ENCODE measurements at places on chromosomes 12 and 14.

DNA sequence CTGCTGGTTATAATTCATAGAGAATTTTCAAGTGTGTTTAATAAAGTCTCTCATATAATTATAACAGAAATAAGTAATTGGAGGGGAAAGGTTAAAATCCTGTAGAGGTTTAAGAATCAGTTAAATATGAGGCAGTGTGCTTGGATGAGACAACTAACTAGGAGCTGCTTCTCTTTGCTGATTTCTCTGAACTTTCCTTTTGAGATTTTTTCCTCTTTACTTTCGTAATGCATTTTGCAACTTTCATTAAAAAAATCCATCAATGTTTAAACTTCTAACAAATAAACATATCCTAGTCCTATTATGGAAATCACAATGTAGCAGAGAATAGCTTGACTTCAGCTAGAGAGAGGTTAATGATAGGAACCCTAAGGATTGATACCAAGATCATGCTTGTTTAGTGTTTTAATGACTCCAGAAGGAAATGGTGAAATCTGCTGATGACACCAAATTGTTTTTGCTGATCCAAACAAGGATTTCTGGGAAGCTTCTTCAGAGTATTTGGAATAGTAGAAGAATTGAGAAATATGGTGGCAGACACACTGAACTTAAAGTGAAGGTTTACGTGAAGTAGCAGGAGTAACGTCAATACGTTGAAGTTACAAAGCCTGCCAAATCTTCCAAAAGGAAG is 122.6 kb downstream of the RAD51B start:
- DNase-seq = no peak

DNA sequence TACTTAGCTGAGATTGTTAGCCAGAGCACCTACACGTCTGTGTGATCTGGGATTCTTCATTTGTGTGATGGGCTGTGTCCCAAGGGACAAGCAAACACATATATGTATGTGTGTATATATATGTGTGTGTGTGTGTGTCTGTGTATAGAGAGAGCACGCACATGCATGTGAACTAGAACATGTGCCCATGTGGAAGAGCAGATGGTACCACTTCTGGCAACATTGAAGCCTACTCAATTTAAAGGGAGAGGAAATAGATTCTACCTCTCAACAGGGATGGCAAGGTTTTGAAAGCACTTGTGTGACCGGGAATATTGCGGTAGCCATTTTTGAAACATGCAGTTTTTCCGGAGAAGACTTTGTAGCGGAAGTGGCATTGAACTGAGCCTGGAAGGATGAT is 1.4 kb downstream of the TOMM20L start:
- DNase-seq = no peak

GRCh38 chr14:29735459-29735858 is 192.2 kb downstream of the PRKD1 start:
- DNase-seq = no peak

DNA sequence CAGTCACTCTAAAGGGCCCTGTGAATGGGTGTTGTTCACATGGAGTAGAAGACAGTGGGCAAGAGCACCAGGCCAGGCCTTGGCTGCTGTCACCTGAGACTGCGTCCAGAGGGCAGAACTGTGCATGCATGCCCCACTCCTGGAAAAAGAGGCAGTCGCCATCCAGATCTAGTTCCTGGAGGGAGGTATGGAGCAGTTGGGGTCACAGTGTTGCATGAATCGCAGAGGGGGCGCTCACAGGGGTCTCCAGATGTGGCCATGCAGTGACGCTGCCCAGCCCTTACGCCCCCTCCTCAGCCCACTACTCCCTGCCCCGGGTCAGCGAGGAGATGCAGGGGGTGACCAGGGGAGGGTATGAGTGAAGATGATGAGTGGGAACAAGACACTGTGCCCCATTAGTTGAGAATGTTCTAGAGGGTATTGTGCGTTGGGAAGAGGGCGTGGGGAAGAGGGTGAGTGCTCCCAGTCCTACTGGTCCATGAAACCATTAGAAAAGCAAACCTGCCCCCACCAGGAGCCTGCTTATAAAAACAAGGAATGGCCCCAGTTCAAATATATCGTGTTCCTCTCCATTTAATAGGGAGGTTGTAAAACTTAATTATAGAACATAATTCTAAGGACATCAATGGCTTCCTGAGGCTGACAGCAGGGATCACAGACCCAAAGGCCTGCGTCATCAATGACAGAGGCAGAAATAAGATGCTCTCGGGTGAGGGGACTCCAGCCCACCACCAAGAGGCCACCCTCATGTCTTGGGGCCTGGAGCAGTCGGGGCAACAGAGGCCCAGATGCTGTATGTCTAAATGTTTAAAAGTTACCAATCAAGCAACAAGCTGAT is 32.2 kb upstream of the BCL7A start:
- no peak for DNase-seq

- no peak for DNase-seq
These were observed 61.9 kb upstream of the MAX start for GRCh38 chr14:65164068-65164824.

- DNase-seq = no peak
These were observed 2.9 kb upstream of the GLT1D1 start for GRCh38 chr12:128850400-128850799.

DNA sequence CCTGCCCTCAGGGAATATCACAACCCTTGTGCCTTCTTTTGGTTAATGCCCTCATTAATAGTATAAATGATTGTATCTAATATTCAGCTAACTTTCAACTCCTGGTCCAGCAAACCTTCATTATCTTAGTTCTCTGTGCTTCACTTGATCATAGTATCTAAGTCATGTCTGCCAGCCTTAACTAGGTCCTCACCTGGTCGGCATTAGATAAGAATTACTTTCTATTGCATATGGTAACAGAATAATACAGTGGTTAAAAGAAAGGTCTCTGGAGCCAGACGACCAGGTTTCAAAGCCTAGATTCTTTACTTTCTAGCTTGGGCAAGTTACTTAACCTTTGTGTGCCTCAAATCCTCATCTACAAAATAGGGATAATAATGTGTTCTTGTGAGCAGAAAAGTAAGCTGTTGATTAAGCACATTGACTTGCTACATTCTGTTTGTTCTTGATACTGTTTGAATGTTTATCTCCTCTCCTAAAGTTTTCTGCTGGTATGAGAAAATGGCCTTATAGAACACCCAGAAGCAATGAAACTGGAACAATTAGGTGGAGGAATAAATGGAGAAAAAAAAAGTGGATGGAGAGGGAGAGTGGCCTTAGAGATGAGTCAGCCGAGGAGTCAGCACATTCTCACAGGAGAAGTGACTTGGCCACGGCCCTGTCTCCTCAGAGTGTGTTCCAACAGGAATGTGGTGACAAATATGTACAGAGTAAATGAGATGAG is 176.1 kb downstream of the SLC25A21 start:
- no peak for DNase-seq

- DNase-seq = no peak
These were observed 87.9 kb upstream of the MDGA2 start for GRCh38 chr14:47763188-47763854.

- no peak for DNase-seq
These were observed 41.7 kb downstream of the LARP4 start for GRCh38 chr12:50442178-50442908.

- no peak for DNase-seq
These were observed 1302.3 kb downstream of the FSCB start for GRCh38 chr14:43204816-43205215.

- DNase-seq = no peak
These were observed 28.7 kb upstream of the REP15 start for GRCh38 chr12:27667540-27667939.

DNA sequence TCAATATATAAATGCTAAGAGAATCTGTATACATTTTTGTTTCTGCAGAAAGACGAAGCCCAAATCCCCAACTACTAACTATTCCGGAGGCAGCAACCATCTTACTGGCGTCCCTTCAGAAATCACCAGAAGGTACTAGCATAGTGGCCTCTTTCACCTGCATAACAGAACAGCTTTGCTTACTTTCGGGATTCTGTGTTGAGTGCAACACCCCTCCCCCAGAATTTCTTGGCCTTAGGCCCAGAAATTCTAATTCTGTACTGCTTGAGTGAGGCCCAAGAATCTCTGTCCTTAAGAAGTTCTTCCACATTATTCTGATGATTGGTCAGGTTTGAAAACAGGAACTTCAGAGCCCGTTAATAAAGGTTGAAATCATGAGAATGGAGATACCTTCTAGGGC is 2.9 kb downstream of the SPX start:
- DNase-seq = no peak

GRCh38 chr14:22428700-22429291 is 160.2 kb downstream of the DAD1 start:
- DNase-seq = no peak

DNA sequence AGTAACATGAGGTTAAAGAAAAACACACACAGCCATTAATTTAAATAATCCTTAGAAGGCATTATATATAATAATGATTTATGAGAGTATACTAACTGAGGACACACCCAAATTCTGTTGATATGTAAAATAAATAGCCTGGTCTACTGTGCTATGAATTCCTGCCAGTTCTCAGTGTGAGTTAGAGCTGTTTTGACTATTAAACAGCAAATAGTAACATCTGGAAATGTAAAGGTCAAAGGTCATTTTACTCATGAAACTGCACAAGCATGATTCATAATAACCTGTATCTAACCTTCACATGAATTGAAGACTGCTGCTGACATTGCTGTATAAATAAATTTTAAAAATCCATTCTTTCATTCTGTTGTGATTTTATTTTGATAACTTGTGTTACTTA is 966.7 kb downstream of the SLC6A15 start:
- DNase-seq = no peak

GRCh38 chr12:61018571-61018970 is 1241.6 kb upstream of the USP15 start:
- DNase-seq = no peak

- DNase-seq = no peak
These were observed 43.1 kb downstream of the HMGA2 start for GRCh38 chr12:65867394-65867793.

GRCh38 chr14:101347893-101348777 is 213.2 kb upstream of the DIO3 start:
- no peak for DNase-seq

- DNase-seq = no peak
These were observed 11.1 kb downstream of the TTC5 start for GRCh38 chr14:20294636-20295035.

- no peak for DNase-seq
These were observed 13.7 kb upstream of the APOBEC1 start for GRCh38 chr12:7679251-7680045.

GRCh38 chr12:15987696-15988095 is 76.6 kb downstream of the DERA start:
- no peak for DNase-seq

GRCh38 chr14:34592623-34593022 is 37.3 kb downstream of the SNX6 start:
- no peak for DNase-seq

DNA sequence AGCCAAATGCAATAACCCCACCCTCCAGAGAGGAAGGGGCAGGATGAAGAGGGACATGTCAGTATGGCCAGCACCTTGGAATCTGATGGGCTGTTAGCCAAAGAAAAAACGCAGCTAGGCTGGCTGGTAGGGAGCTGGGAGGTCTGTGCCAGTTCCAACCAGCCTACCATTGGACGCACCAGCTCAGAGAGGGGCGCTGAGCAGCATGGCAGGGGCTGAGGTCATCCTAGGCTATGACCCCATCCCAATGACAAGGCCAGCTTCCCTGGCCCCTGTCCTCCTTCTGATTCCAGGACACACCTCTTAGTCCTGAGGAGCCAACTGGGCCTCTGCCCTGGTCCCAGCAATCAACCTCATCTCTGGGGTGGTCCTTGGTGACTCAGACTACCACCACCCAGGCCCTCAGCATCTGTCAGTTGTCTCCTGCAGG is 12.2 kb downstream of the ACTN1 start:
- DNase-seq = no peak

GRCh38 chr12:85587158-85587557 is 249.1 kb downstream of the RASSF9 start:
- DNase-seq = no peak

DNA sequence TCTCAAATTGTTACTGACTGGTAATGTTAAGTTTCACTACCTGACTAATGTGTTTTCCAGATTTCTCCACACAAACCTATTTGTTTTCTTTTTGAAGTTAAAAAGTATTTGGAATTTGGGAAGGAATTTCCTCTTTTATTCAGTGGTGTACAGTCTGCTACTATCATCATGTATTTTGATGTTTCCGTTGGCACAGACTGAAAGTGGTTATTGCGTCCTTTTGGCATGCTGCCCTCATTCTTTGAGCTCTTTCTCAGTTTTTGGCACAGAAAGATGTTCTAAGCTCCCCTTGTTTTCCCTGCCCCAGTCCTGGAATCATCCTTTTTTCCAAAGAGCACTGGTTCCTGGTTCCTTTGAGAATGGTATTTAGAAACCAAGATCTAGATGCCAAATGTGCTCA is 31.4 kb upstream of the RTRAF start:
- no peak for DNase-seq

DNA sequence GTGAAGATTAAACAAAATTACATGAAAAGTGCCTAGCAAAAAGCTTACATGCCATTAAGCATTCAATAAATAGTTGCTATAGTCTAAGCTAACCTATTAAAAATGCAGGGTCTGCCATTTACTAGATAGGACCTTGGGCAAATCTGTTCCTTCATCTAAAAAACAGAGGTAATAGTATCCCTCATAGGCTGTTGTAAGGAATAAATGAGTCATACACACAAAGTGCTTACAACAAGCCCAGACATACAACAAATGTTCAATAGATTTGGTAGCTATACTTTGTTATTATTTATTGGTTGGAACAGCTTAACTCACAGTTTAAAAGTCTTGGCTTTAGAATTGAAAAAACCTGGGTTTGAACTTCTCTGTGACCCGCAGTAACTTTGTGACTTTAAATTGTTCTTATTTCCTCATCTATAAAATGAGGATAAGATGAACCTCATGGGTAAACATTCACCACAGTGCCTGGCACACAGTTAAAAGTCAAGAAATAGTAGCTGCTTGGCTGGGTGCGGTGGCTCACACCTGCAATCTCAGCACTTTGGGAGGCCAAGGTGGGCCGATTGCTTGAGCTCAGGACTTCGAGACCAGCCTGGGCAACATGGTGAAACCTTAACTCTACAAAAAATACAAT is 24.7 kb downstream of the HEATR5A start:
- no peak for DNase-seq

GRCh38 chr12:16385782-16386646 is 38.6 kb downstream of the MGST1 start:
- DNase-seq = no peak

GRCh38 chr14:70113211-70113610 is 75.5 kb downstream of the SLC8A3 start:
- no peak for DNase-seq

DNA sequence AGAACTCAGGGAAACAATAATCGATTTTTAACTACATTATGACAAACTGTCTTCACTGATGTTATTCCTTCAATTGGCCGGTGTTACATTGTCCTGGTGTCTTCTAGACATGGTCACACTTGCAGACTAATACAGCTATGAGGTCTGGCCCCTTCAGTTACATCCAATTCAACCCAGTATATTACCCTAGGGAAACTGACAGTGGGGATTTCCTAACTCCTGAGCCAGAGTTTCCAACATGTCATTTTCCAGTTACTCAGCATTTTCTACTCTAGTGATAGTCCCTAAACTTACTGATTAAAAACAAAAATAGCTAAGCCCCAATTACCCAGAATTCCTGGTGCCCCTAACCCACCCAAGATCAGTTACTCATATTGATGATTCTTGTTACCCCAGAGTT is 21.1 kb downstream of the IFNG start:
- no peak for DNase-seq

All from stimulated activated CD4-positive, alpha-beta T cell treated with anti-CD3 and anti-CD28 coated beads, TNF-alpha, amount 100 ng/mL, for 24 hours (primary cell).